ENCODE measurements at places on chromosomes 6 and 20.

GRCh38 chr20:46013829-46014516 lies 5.3 kb downstream of the MMP9 start:
- DNase-seq = peak; percentile 32

GRCh38 chr6:51021171-51021570 lies 202.5 kb downstream of the TFAP2B start:
- no peak for DNase-seq

DNA sequence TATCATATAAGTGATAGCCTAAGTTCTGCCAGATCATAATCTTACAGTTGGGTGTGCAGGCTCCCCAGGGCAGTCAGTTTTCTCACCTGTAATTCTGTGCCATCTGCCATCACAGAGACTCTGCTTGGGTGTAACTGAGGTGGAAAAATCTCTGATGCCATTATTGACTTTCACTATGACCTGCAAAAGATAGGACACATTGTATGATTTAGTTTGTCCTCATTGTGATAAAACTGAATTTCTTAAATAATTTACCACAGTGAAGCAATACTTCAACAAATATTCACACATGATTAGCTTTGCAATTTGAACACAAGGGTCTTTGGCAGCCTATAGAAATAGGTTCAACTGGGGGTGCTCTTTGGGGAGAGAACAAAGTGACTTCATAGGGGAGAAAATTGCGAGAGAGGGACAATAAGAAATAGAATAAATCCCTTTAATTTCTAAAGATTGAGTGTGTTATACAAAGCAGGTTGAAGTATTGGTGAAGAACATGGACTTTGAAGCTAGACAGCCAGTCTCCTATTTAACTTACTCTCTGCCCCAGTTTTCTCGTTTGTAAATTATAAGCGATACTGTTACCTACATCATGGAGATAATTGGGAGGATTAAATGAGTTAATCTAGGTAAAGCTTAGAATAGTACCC lies 27.3 kb downstream of the FAM229B start:
- no peak for DNase-seq

DNA sequence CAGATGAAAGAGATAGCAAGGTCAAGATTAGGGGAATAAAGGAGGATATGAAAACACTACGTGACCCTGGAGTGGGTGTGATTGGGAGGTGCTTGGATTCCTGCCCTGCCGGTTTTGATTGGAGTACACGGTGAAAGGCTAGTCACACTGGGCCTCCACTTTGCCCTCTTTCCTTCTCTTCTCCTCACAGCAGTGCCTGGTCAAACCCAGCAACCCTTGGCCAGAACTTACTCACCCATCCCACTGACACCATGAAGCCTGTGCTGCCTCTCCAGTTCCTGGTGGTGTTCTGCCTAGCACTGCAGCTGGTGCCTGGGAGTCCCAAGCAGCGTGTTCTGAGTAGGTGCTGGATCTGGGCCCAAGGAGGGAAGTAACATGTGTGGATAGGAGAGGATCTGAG lies at the start of gene WFDC13:
Gene WFDC13, plus strand, starts transcription at position 166 of the 400 bp plus-strand sequence. Its CDS starts 86 bp downstream, at position 252.
- no peak for DNase-seq

DNA sequence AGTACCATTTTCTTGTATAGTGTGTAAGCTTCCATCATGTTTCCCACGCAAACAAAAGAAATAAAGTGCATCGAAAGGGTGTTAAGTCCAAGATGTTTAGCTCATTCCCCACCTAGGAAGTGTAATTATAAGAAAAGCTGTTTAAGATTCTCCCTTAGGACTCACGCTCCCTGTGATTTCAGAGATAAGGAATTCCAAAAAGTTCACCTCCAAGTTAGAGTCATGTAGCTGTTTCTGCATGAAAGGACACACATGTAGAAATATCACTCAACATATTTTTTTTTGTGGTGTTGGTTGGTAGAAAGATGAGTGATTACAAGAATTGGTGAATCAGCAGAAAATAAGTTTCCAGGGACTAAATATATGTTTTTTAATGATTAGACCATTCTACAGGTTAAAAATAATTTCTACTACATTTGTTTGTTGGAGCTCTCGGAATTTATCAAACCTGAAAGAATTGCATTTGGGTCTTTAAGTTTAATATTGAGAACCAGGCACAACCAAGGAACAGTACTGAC lies 10.4 kb downstream of the OPN5 start:
- DNase-seq = no peak

DNA sequence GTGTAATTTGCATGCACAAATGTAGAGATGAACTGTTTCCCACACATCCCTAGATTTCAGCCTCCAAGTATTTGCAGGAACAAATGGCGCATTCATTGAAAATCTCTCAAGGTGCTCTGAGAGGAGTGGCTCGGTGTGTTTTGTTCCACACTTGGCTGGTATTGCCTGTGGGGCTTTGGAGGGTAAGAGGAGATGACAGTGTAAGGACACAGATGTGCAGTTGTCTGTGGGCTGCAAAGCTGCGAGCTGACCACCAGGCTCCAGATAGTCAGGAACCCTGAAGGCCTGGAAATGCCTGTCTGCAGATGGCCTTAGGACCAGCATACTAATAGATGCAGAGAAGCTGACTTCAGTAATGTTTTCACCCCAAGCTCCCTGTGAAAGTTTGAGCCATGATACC lies 57.7 kb upstream of the PBOV1 start:
- DNase-seq = no peak

GRCh38 chr20:24804481-24805206 lies 144.4 kb upstream of the CST7 start:
- no peak for DNase-seq

DNA sequence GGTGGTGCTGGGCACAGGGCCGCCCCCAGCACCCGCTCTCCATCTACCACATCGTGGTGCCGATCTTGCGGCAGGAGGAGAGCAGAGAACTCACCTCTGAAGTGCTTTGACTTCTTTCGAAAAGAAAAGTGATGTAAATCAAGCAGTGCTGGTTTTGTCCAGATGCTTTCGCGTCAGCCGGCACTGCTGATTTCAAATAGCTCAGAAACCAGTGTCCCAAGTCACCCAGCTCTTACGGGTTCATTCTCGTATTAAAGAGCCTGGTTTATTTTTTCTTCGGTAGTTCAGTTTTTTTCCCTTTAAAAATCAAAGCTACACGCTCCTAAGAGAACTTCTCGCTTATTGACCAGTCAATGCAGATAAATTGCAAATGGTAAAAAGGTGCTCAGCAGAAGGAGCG lies 32.1 kb downstream of the MYT1 start:
- DNase-seq = no peak
